ENCODE measurements at places on chromosomes 5 and 9. TPM values are rescaled to one million over a fixed set of nuclear protein-coding genes. Genes with fewer than 3 reads are reported as not detected.

The TMEFF1 gene
- 0.38 TPM for total RNA-seq

The SGCD gene
- total RNA-seq = not detected

The NMUR2 gene
- not detected for total RNA-seq

The PCDHGC4 gene
- total RNA-seq = 1.1 TPM

The PAEP gene
- not detected for total RNA-seq

The FAM200C gene
- total RNA-seq = 2.0 TPM

The SLC35D2 gene
- 6.1 TPM for total RNA-seq

The SPATA31C1 gene
- not detected for total RNA-seq

The PRSS3 gene
- total RNA-seq = 0.98 TPM

DNA sequence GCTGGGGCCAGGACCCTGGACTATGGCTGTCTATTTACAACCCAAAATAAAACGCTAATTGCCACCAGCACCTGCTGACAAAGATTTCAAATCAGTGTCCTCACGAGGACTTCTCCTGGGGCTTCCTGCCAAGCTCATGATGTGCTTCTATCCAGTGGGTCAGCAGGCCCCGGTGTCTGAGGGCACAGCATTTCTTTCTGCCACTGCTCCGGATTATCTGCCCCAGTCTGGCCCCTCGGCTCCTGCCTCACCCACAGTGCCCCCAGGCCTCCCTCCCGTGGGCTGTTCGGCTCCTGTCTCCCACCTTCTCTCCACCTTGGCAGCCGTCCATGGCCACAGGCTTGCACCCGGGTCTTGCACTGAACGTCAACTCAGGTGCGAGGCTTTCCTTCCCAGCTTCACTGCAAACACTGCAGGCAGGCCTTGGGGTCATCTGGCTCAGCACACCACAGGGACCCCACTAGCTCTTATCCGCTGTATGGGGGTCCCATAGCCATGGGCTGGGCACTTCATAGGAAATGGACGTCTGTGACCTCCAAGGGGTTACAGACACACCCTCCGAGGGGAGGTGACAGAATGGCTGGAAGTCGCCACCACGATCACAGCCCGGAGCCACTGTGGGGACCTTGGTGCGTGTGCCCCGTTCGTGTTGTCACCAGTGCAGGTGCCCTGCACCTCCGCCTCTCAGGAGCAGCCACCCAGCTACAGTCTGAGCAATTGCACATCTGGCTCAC, 43.8 kb upstream of the FCN1 start:
- no peak for DNase-seq

GRCh38 chr9:68975365-68976043, 38.4 kb downstream of the PRKACG start:
- DNase-seq = no peak

GRCh38 chr5:134507452-134507851, 18.0 kb upstream of the JADE2 start:
- no peak for DNase-seq

DNA sequence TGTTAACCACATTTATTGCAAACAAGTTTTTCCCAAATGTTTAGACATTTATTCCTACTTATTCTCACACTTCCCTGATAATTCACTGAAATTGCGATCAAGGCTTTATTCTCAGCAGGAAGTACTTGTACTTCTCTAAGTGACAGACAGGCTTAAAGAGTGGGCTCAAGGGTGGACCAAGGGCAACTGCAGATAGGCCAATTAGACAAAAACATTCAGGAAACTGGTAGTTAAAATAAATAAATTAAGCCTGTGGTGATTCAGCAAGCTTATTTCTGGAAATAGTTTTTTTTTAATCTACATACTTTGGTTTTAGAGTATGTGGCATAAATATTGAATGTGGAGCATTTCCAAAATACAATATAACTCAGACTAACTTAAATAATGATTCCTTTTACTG, 136.1 kb downstream of the UGCG start:
- no peak for DNase-seq

GRCh38 chr9:131628459-131629225, 83.3 kb downstream of the PRRT1B start:
- no peak for DNase-seq

DNA sequence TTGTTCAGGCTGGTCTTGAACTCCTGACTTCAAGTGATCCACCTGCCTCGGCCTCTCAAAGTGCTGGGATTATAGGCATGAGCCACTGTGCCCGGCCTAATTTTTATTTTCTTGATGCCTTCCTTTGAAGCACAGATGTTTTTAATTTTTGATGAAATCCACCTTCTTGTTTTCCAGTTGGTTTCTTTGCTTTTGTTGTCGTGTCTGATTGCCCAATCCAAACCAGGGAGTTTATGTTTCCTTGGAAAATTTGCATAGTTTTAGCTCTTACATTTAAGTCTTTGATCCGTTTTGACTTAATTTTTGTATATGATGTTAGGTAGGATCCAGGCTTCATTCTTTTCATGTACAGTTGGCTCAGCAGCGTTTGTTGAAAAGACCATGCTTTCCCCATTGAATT, 15.2 kb downstream of the EHMT1 start:
- DNase-seq = no peak

GRCh38 chr9:25678147-25678666, at the start of gene TUSC1:
Gene TUSC1, minus strand, starts transcription at chr9:25678444. Its CDS starts 132 bp downstream, at chr9:25678312.
- DNase-seq = no peak

GRCh38 chr5:603081-603998, 8.8 kb upstream of the CEP72 start:
- no peak for DNase-seq

DNA sequence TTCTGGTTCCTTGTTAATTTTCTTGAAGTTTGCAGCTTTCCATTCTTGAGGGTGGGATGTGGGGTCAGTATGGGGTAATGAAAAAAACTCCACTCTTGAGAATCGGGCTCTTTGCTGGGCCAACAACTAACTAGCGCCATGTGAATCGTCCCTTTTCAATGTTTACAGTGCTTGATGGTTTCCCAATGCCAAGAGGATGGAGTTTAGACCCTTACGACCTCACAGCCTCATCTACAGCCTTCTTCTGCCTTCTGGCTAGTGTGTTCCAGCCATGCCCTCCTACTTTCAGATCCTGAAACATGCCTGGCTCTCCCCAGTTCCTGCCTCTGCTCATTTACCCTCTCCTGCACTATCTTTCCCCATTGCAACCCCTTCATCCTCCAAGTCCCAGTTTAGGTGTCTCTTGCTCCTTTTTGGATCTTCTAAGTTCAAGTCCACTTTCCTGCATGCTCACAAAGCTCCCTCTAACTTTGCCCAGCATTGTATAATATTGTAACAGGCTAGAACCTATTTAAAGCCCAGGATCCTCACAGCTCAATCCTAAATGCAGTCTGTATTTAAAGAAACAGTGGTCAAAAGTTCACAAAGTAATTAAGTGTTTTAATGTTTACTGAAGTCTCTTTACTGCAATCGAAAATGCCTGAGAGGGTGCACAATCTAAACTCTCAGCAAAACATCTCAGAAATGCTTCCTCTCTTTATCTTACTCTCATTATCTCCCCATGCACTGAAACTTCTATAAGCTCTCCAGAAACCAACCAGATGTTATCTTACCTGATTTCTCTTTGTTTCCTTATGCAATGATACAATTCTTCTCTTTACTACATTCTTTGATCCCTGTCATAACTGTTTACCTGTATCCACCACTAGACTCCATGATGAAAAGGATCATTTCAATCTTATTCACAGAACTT, 20.6 kb upstream of the CAST start:
- DNase-seq = no peak

GRCh38 chr9:113807173-113808061, 68.7 kb upstream of the ZNF618 start:
- DNase-seq = no peak

- DNase-seq = no peak
Observed at GRCh38 chr5:56161439-56161823, 71.7 kb downstream of the ANKRD55 start.

GRCh38 chr9:128412120-128412790, 8.4 kb upstream of the CERCAM start:
- no peak for DNase-seq

DNA sequence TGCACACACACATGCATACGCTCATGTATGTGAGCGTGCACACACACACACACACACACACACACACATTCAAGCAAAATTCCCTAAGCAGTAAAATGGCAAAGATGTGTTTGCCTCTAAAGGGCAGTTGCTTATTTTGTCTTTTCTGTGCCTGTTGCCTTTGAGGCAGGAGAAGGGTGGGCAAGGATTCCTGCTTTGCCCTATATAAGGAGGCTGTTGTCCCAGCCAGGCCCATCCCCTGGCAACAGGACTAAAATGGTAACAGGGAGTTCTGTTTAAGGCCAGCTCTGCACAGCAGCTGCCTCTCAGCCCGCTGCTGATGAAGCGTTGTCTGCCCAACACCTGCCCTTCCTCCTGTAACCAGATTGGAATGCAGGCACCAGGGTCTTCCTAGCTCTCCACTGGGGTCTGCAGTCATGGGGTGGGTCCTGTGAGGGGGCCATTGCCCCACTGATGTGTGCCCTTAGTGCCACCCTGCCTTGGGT, 64.4 kb downstream of the PPARGC1B start:
- no peak for DNase-seq

DNA sequence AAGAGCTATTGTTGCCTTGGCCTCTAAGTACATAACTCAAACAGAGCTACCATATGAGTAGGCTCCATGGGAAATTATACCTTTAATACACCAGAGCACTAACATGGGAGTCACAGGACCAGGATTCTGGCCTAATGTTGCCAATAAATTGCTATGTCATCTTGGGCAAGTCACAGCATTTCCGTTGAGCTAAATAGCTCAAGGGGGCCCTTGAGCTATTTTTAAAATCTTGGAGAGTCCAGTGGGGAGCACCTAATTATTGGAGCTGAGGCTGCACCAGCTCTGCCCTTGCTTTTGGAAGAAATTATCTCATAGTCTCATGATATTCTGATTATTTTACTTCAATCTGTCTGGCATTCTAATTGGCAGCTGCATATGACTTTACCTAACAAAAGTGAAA, 350.8 kb downstream of the ENC1 start:
- DNase-seq = no peak

GRCh38 chr5:131375351-131375750, 111.5 kb downstream of the CDC42SE2 start:
- no peak for DNase-seq

DNA sequence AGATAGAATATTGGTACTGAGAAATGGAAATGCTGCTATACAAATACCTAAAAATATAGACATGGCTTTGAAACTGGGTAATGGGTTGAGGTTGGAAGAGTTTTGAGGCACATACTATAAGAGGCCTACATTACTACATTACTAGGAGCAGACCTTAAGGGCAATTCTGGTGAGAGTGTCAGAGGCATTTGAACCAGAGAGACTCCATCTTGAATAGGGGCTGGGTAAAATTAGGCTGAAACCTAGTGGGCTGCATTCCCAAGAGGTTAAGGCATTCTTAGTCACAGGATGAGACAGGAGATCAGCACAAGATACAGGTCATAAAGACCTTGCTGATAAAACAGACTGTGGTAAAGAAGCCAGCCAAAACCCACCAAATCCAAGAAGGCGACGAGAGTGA, 104.6 kb upstream of the ADRA1B start:
- no peak for DNase-seq

DNA sequence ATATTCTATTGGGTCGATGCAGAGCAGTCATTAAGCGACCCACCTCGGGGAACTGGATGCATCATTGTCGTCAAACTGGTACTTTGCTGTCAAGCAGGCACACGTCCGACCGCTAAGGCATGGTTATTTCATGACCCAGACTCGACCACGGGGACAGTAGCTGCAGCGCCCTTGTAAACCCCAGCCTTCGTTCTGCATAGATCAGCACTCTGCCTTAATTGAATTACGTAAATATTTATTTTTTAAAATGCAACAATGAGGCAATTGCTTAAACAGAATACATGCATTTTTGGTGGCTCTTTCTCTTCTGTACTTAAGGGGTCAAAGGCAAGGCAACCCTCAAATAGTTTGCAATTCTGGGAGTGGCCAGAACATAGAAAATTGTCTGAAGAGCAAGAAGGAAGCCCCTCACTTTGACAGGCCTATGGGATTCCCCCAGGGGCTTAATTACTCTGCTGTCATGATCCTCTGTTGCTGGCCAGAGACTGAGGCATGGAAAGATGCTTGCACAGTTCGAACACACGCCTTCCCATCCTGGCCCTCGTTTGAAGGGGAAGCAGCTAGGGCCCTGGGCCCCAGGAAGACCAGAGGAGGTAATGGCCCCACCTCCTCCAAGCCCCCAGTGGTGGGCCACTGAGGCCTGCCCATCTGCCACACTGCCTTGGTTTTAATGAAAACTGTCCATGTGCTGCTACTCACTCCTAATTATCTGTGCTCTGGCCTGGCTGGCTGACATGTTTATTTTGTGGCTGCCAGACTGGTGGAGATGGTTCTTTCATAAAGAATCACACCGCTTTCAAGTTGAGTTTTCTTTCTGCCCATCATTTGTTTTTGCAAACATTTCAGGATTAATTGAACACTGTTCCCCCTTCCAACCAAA, 169.7 kb upstream of the MAST4 start:
- DNase-seq = no peak

- DNase-seq = peak; percentile 64
Observed at GRCh38 chr9:87557996-87558395, 60.3 kb downstream of the DAPK1 start.

DNA sequence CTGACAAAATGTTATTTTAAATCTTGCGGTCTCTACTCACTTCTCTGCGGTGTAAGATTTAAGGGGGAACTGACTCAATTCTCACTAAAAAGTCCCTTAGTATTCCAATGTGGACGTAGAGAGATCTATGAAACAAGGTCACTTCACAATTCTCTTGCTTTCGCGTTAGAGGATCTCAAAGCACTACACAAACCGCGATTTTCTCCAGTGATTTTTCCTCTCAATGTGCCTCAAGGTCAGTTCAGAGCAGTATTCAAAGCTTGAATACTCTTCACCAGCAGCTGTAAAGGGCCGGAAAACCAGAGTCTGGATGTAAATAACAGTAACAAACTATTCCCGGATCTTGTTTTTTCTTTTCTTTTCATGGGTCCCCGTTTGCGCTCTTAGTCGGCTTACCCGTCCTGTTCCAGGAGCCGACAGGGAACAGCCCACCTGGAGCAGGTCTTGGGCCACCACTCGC, 128.2 kb downstream of the TMEM161B start:
- no peak for DNase-seq
